ENCODE measurements at places on chromosomes 7 and 10. TPM values are rescaled to one million over a fixed set of nuclear protein-coding genes. Genes with fewer than 3 reads are reported as not detected.

The MYL10 gene
- 0.34 TPM for total RNA-seq

The SGCE gene
- total RNA-seq: 92.1 TPM

DNA sequence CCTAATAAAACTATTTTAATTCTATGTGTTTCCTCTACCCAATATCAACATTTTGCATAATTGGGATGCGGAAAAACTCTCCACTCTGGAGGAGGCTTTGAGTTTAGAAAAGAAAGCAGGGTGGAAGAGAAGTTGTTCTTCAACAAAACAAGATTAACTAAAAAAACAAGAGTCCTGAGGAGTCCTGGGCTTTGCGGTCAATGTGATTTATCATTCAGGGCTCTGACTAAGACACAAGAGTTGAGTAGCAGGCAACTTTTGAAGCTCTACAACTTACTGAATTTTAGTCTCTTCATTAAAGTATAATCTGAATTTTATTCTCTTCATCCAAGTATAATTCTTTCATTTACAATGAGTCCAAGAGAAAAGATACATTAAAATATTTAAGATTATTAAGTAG lies 18.3 kb upstream of the TMEM26 start:
- no peak for DNase-seq

DNA sequence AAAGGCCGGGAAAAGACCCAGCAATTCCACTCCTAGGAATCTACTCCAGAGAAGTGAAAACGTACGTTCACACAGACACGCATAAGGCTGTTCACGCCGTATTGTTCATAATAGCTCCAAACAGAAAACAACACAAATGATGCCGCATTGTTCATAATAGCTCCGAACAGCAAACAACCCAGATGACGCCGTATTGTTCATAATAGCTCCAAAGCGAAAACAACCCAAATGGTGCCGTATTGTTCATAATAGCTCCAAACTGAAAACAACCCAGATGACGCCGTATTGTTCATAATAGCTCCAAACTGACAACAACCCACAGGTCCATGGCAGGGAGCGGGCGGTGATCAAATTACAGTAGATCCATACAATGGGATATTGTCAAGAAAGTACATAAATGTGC lies 85.2 kb upstream of the DNAAF5 start:
- peak; percentile 85 for DNase-seq

The ZKSCAN1 gene
- total RNA-seq: 19.0 TPM

DNA sequence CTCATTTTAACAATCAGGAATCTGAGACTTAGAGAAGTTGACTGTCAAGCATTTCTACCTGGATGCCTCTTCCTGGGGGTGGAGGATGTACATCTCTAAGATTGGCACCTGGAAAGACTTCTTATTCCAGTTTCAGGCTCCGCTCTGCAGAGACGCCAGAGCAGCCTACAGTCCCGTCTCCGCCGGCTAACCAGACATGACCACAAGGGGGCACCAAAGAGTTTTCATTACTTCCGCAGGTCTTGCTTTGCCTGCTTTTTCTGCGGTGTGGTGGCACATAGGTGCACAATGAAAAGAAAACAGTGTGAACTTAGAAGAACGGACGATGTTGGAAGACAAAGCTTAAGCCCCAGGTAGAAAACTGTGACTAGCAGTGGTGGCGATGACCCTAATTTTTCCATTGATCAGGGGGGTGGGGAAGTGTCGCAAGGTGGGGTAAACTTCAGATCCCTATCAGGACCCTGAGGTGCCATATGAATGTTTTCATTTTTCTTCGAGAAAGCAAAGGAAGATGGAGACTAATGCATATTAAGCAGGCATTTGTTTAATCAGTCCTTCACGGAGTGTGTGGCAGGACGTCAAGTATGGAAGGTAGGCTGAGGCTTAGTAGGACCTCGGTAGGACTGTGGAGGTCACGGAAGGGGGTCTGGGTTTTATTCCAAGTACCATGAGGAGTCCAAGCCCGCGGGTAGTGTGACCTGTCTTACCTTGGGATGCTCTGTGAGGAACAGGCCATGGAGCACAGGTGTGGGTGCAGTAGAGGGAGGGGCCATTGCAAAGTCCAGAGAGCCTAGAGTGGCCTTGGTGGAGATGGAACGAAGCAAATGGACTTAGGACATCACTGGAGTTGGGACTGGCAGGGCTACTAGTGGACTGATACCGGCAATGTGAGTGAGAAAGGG lies 60.1 kb upstream of the SORCS3 start:
- DNase-seq: peak; percentile 53

The VSTM4 gene
- total RNA-seq: 0.64 TPM

The H2BK1 gene
- not detected for total RNA-seq

DNA sequence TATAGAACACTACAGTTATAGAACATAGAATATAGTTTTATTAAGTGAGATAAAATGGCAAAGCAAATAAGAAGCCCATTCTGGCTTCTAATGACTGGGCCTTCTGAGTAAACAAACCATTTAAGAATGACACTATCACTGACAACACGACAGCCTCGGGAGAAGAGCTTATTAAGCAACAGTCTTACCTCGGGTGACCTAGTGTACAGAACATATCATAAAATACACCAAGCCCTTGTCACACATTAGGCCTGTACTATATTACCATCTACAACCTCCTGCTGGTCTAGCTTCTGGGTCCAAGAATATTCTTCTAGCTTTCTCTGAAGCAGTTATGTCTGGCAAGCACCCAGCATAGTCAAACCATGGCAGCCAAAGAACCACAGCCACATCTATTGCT lies 32.0 kb downstream of the CCDC186 start:
- peak; percentile 4 for DNase-seq

DNA sequence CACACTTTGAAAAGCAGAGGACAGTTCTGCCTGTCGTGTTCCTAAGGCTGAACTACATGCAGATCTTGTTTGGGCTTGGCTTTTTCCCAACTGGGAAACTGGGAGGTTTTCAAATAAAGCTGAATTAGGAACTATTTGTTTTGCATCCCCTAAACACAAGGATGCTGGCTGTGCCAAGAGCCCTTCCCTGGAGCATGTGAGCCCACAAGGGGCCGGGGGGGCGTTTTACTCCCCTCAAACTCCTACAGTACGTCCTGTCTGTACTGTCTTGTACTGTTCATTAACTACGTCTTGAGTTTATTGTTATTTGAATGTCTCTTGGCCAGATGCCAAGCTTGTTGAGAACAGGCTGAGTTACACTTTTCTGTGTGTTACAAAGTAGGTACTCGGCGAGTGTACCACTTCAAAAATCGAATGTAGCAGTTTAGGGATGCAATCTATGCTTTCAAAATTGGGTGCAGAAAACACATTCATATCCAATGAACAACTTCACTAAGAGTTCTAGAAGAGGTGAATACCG lies 94.9 kb downstream of the GFRA1 start:
- DNase-seq: no peak

The SH2D4B gene
- total RNA-seq: not detected

GRCh38 chr10:43671659-43672531 lies 23.2 kb upstream of the ZNF32 start:
- DNase-seq: peak; percentile 54

The LIPK gene
- total RNA-seq: 0.17 TPM
